ENCODE measurements at places on chromosomes 1 and 21.

DNA sequence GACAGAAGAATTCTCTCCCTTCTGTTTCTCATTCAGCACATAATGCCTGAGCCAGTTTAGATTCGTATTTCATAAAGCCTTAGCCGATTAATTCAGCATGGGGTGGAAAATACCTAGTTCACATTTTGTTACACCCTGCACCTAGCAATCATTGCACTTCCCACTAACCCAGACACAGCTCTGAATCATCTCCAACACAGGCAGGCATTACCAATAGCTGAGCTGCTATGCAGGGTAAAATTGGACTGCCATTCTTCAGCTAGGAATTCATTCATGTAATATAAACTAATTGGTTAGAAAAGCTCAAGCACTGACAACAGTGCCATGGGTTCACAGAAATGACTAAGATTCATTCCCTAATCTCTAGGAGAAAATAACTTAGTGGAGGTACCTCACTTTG, 26.9 kb upstream of the NKAIN1 start:
- peak; percentile 69 for DNase-seq

- DNase-seq: no peak
Measured at GRCh38 chr1:47738560-47739182, 258.5 kb downstream of the TRABD2B start.

DNA sequence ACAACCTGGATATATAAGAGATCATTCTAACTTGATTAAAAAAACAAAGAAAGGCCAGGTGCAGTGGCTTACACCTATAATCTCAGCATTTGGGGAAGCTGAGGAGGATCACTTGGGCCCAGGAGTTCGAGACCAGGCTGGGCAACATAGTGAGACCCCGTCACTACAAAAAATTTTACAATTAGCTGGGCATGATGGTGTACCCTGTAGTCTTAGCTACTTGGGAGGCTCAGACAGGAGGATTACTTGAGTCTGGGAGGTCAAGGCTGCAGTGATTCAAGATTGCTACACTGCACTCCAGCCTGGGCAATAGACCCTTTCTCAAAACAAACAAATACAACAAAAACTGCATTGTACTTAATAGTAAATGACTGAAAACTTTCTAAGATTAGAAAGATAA, 169.3 kb downstream of the SLC45A1 start:
- DNase-seq: no peak

DNA sequence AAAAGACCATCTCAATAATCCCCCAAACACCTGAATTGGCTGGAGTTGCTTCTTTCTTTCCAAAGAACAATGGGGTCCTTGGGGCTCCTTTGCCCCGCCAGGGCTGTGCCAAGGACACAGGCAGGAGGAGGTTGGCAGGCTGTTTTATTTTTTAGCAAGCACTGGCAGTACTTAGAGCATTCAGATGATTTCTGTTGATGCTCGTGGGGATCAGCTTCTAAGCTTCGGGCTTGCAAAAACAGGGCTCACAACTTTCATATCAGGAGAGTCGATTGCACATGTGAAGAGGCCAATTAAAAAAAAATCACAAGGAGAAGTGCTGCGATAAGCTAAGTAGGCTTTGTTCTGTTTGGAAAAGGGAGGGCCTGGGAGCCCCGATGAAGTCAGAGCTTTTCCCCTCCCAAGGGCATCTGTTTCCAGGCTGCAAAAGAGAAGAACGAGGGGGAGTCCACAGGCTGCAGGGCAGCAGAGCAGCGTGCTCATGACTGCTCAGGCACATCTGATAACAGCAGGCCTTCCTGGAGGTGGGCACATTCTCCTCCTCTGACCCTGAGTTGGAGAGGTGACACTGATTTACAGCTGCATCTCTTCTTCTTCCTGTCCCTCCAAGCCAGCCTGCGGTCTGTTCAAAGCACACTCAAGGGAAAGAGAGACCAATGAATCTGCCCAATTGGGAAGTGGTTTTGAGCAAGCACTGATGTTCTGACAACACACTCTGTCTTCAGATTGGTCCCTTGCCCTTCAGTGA, 27.3 kb upstream of the BCAR3 start:
- DNase-seq: no peak

DNA sequence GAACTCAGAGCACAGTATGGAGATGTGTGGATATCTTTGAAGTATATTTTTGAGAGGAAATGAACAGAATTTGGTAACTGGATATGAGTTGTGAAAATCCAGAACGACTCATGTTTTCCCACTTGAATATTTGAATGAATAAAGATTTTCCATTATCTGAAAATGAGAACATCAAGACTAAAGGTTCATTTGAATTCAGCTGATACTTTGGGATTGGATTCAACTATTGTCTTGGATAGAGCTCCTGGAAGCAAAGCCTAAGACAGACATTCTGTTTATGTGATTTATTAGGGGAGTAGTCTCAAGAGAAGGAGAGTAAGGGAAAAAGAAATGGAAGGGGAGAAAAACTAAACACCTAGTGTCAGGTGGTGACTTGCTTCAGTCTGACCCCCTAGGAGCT, 256.0 kb upstream of the LYPLAL1 start:
- no peak for DNase-seq

- no peak for DNase-seq
Measured at GRCh38 chr1:96465441-96465840, 256.1 kb upstream of the PTBP2 start.

- DNase-seq: no peak
Measured at GRCh38 chr1:15345705-15346345, 63.9 kb upstream of the EFHD2 start.

DNA sequence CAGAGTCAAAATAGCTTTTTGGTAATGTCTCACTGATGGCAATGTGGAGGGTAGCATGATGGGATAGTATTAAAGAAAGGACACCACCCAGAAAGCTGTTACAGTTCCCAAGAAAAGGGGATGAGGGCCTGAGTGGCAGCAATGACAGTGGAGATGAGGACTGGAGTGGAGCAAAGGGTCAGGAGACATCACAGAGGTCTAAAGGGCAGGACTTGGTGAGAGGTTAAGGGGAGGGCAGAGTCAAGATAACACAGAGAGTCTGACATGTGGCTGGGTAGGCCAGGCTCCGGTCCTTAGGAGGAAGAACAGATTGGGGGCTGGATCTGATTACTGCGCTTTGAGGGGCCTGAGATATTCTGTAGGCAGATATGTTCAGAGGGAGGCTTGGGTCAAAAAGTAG, 19.3 kb downstream of the ELF3 start:
- DNase-seq: no peak

DNA sequence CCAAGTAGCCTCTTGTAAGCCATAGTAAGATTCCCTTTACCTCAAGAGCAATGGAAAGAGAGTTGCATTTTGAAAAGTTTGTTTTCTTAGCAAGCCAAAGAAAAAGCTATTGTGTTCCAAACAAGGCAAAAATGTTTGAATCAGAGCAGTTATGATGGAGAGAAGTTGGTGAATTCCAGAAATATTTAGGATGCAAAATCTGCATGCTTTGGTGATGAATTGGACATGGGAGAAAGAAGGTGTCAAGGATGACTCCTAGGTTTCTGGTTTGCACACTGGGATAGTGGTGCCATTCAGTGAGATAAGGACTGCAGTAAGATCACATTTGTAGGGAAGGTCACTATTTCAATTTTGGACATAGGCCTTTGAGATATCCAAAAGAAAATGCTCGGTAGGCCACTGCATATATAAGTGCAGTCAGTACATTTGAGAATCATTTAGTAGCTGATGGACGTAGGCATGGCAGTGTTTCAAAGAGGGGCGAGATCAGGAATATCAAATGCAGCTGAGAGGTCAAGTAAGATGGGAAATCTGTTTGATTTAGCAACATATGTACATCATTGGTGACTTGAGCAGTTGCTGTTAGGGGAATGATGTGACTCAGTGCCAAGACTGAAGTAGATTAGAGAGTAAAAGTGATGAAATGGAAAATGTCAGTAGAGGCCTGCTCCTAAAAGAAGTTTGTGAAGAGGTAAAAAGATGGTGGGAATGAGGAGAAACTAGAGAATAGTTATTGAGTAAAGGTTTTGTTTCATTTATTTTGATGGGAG, 33.9 kb upstream of the GPR25 start:
- DNase-seq: no peak

DNA sequence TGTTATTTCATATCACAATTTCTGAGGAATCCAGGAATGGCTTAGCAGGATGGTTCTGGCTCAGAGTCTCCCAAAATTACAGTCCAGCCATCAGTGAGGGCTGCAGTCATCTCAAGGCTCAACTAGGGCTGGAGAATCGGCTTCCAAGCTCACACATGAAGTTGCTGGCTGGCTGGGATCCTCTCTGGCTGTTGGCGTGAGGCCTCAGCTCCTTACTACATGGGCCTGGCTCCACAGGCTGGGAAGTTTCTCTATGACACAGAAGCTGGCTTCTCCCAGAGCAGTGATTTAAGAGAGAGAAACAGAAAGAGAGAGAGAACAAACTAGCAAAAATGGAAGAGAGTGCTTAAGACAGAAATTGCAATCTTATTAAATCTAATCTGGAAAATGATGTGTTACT, 38.8 kb upstream of the RGS8 start:
- no peak for DNase-seq

- no peak for DNase-seq
Measured at GRCh38 chr1:60978421-60979357, 103.7 kb upstream of the NFIA start.

DNA sequence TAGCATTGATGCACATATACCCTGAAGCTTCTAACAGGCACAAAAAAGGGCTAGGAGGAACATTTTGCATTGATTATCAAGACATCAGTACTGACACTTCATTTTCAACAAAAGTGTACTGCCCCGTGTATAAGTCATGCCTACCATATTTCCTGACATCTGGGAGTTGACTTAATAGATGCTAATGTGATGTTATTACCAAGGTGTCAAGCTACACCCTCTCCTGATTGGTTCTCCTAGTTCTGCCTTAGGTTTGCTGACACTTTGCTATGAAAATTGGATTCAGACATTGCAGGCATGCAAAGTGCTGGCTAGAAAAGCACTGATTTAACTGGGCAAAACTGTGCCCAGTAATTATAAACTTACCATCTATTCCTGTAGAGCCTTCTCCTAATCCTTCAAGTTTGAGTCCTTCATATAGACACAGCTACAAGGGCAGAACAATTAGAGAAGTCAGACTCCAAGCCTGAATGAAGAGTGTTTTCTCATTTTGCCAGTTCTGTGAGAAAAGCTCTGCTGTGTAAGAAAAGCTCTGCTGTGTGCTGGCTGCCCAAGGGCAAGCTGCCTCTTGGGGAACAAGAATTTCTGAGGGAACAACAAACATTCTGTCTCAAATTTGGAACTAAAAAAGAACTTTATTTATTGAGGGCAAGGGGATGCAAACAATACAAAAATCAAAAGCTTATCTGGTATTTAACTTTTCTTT, 11.2 kb downstream of the S100A10 start:
- DNase-seq: no peak
